Fibroblast of skin of back (primary cell): ENCODE measurements at places on chromosomes 2 and 18.
A peak's percentile ranks its signal among the peaks of the same experiment; 100 is the strongest.

DNA sequence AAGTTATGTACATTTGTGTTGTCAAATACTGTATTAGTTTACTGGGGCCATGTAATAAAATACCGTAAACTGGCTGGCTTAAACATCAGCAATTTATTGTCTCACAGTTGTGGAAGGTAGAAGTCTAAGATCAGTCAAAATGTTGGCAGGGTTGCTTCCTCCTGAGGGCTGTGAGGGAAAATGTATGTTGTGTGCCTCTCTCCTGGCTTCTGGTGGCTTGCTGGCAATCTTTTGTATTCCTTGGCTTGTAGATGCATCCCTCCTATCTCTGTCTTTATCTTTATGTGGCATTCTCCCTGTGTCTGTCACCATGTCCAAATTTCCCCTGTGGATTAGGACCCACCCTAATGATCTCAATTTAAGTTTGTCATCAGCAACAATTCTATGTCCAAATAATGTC lies 37.0 kb upstream of the SLC30A6 start:
- DNase-seq, result no peak

DNA sequence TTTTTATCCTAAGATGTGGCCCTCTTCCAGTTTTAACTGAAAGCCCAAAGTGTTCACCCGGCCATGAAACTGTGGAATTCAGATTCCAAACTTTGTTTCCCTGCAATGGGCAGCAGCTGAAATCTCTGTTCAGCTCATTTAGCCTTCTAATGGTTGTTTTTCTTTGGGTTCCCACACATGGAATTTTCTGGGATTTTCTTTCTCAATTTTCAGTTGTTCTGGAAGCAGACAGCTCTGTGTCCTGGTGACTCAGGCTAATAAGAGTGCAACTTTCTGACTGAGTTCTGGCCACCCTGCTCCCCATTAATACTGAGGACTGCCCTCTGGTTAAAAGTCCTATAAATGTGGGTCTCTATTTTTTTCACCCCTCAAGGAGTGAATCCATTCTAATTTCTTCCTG lies 78.5 kb downstream of the PMS1 start:
- DNase-seq, result peak; percentile 15

GRCh38 chr2:146544701-146545100 lies 1300.1 kb upstream of the ACVR2A start:
- DNase-seq, result peak; percentile 3

DNA sequence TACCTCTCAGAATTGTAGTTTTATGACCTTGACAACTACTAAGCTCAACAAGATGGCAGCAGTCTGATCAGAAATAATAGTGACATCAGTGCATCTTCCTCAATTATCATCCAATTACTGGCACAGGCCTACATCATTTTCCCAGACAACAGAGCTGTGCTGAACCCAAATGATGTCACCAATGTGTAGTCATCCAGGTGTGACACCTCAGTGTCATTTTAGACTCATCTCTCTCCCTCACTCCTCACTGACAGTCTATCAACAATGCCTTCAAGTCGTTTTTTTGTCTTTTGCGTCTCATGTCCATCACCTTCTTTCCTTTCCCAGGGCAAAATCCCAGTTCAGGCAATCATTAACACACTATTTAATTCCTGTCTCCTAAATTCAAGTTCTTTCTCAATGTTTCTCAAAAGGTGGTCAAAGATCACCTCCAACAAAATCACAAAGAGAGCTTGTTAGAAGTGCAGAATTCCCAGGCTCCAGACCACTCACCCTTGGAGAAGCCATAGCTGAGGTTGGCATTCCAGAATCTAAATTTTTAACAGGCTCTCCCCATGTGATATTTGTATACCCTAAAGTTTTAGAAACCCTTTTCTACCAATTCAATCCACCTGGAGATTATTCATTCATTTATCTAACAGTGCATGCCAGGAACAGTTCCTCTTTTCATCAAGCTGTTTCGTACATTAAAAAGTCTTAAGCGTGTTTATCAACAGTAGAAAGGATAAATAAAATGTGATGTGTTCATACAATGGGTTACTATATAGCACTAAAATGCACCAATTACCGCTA lies 125.3 kb upstream of the KLF7 start:
- DNase-seq, result no peak

DNA sequence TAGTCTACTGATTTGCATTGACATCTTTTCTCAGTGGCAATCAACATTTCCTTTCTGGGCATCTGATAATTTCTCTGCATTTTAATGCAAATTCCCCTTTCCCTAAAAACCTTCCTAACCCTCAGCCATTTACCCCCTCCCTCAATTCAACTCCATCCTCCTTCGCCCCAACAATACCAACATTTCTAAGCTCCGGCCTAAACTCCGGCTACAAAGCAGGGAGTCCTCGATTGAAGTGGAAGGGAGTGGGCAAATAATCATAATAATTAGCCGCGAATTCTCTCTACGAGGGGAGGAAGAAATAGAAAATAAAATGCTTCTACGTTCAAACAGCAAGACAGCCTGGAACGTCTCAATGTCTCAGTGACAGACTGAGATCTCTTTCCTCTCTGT lies 4.6 kb downstream of the BCL11A start:
- DNase-seq, result no peak

- DNase-seq, result no peak
These were observed 322.0 kb downstream of the PRKCE start for GRCh38 chr2:45973426-45973825.
